Stimulated activated CD8-positive, alpha-beta memory T cell treated with anti-CD3 and anti-CD28 coated beads, Interleukin-7, amount 100 ng/mL, for 48 hours (primary cell): ENCODE measurements at places on chromosomes 6 and 20.

GRCh38 chr6:89116702-89117101 lies 1.2 kb downstream of the SRSF12 start:
- DNase-seq = no peak

DNA sequence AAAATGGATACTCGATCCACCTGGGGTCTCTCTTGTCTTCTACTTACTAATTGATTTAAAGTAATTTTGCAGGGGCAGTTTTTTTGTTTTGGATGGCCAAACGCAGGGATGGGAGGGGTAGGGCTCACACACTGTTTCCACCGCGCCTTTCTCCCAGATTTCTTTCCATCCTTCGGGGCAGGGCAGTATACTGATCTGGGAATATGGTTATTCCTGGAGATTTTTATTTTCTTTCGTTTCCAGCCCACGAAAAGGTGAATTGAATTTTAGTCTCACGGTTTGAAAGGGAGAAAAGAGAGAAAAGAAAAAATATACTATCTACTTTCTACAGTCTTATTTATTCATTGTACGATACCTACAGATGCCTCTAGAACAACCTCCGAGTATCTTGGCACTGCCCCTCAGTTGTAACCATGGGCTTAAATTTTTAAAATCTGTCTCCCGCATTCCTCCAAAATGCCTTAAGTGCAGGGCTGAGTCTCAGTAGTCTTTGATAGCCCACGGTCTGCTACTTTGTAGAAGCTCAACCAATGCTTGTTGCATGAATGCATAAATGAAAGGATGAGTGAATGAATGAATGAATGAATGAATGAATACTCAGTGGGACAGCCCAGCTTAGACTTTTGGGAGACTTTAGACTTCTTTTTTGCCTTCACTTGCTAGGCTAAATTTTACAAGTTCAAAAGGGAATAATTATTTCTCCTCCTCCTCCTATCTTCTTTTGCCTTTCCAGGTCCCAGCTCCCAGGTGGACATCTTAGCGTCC lies 18.1 kb upstream of the TRIM27 start:
- no peak for DNase-seq

DNA sequence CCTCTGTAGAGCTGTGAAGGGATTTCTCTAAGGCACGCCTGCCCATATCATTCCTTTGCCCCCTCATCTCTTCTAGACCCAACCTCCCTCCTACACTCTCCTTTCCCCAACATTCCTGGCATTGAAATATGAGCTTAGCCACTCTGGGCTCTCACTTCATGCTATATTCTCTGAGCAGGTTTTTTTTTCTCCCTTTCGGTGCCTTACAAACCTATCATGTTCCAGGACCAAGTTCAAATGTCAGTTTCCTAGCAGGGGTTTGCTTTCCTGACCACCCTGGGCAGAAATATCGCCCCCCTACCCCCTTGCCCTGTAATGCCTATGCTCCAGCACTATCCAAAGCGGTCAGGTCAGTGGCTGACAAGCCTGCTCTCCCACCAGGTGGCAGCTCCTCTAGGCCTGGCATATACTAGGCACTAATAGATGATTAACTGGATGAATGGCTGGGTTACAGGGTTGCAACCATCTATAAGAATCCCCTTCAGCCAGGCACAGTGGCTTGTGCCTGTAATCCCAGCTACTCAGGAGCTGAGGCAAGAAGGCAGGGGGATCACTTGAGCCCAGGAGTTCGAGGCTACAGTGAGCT lies 25.7 kb upstream of the AAR2 start:
- DNase-seq = no peak

DNA sequence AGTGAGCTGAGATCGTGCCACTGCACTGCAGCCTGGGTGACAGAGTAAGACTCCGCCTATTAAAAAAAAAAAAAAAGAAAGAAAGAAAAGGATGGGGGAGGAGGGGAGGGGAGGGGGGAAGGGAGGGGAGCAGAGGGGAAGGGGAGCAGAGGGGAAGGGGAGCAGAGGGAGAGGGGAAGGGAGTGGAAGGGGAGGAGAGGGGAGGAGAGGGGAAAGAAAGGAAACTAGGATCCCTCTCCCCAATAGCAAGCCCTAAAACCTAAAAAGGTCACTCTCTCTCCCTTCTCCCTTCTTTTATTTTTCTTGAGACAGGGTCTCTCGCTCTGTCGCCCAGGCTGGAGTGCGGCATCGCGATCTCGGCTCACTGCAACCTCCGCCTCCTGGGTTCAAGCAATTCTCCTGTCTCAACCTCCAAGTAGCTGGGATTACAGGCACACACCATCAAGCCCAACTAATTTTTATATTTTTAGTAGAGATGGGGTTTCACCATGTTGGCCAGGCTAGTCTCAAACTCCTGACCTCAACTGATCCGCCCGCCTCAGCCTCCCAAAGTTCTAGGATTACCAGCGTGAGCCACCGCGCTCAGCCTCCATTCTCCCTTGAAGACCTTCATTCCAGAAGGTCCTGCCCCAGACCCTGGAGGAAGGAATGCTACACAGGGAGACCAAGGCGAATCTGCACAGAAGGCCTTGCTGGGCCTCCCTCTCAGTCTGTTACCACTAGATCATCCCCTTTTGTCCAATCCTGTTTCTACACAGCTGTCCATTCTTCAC lies 45.8 kb upstream of the PIM1 start:
- DNase-seq = no peak

DNA sequence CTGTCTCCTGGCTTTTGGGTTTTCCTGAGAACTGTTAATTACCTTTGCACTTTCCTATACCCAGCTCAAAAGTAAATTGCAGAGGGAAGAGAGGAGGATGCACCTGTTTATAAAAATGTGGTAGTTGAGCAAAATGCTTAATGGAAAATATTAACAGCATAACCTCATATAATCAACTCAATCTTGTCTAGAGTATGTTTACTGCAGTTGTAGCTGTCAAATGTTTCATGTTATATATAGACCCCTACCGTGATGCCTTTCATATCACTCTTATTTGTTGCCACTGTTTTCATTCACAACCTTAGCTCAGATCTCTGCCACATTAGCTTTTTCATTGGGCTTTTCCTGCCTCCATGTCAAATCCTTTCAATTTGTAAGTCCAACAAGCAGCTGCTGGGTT lies 36.0 kb downstream of the ANKRD6 start:
- DNase-seq = no peak

GRCh38 chr6:49088631-49089030 lies 374.4 kb downstream of the MMUT start:
- no peak for DNase-seq

DNA sequence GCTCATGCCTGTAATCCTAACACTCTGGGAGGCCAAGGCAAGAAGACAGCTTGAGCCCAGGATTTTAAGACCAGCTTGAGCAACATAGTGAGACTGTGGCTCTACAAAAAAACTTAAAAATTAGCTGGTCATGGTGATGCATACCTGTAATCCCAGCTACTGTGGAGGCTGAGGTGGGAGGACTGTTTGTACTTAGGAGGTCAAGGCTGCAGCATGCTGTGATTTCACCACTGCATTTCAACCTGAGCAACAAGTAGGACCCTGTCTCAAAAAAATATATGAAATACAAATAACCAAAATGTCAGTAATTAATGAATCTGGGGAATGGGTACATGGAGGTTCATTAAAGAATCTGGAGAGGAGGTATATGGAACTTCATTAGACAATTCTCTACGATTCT lies 9.9 kb downstream of the FKBP5 start:
- DNase-seq = no peak

DNA sequence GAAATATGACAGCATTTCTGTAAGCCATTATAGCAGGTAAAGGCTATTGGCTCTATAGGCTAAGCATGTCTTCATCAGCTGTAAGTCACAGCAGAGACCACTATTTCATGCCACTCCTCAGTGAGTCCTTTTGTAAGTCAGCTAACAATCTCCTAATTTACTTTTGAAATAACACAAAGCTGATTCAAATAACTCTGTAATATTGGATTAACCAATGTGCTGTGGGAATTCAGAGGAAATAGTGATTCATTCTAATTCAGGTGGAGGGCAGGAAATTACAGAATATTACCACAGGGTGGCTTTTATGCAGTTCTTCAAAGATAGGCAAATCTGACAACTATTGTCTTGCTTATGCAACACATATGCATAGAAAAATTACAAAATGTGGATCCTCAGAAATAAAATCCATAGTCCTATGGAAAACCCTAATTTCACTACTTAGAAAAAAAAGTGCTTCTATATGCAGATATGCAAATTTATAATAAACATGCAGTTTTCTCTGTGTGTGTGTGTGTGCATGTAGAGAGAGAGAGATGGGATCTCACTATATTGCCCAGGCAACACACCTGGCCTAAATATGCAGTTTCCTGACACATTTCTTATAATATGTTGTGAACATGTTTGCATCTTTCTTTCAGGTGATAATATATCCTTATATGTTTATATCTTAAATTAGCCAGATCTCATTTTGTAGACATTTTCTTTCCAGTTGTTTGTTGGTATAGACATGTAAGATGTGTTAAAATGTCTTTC lies 4.8 kb upstream of the SMIM28 start:
- DNase-seq = no peak
